ENCODE measurements at places on chromosomes 6 and 20.

GRCh38 chr6:54802775-54803634 is 43.6 kb upstream of the FAM83B start:
- peak; percentile 38 for DNase-seq

GRCh38 chr6:165937564-165938358 is 229.9 kb downstream of the TBXT start:
- no peak for DNase-seq

GRCh38 chr20:21125072-21125848 is 622 bp upstream of the KIZ start:
- peak; percentile 70 for DNase-seq

- DNase-seq, result no peak
These were observed 7.5 kb downstream of the TMEM151B start for GRCh38 chr6:44277763-44278162.

- DNase-seq, result no peak
These were observed at the start of gene RIN2 for GRCh38 chr20:19758133-19758500. Gene RIN2 (plus strand): TSS chr20:19758258. CDS start chr20:19889602, 131,344 bp downstream.

DNA sequence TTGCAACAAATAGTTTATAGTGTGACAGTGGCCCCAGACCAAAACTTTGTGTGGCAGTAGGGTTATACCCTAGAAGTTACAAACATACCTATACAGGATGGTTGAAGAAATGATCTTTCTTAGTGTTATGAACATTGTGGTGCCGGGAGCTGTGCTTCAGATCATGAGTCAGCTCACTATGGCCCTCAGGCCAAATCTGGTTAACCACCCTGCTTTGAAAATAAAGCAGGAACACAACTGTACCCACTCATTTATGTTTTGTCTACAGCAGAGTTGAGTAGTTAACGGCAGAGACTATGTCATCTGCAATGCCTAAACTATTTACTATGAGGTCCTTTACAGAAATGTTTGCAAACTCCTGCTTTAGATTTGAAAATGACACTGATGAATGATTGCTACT is 24.3 kb downstream of the AKAP7 start:
- peak; percentile 83 for DNase-seq

GRCh38 chr20:5741089-5741488 is 9.1 kb upstream of the SHLD1 start:
- DNase-seq, result peak; percentile 72

GRCh38 chr20:60055740-60056139 is 97.5 kb downstream of the CDH26 start:
- peak; percentile 46 for DNase-seq

DNA sequence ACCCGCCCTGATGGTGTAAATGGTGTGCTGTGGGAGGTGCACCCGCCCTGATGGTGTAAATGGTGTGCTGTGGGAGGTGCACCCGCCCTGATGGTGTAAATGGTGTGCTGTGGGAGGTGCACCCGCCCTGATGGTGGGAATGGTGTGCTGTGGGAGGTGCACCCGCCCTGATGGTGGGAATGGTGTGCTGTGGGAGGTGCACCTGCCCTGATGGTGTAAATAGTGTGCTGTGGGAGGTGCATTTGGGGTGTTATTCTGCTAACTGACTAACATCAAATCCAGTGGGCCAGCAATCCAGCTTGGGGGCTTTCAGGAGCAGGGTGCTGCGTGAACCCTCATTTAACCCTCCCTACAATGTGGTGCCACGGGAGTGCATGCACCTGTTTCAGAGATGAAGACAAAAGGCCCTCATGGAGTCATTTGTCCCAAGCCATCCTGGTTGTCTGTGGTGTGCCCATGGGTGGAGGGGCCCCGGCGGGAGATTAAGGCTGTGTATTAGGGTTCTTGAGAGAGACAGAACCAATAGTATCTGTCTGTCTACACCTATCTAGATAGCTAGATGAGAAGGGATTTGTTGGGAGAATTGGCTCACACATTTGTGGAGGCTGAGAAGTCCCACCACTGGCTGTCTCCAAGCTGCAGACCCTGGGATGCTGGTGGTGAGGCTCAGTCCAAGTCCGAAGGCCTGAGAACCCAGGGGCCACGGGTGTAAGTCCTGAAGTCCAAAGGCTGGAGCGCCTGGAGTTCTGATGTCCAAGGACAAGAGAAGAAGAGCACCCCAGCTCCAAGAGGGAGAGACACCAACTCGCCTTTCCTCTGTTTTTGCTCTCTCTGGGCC is 39.2 kb downstream of the TMEM242 start:
- DNase-seq, result no peak

DNA sequence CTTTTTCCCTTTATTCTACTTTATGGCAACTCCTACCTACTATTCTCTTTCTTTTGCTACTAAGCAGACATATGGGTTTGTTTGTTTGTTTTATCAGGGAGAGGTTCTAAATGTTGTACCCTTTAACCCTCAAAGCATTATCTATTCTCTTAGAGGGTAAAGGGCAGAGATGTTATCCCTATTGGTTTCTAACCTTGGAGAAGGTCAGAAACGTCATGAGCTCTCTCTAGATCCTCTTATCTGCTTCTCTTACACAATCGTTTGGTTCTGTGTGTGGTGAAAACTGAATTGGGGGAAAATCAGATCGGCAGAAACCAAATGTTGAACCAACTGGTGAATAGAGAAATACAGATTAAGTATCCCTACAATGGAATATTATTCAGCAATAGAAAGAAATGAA is 6.4 kb upstream of the MPC1 start:
- no peak for DNase-seq

- DNase-seq, result no peak
These were observed 164.3 kb downstream of the VEGFA start for GRCh38 chr6:43934183-43934802.

- DNase-seq, result no peak
These were observed 220.8 kb downstream of the OGFRL1 start for GRCh38 chr6:71509191-71510005.

GRCh38 chr6:4100655-4101054 is 21.7 kb upstream of the FAM217A start:
- DNase-seq, result no peak

DNA sequence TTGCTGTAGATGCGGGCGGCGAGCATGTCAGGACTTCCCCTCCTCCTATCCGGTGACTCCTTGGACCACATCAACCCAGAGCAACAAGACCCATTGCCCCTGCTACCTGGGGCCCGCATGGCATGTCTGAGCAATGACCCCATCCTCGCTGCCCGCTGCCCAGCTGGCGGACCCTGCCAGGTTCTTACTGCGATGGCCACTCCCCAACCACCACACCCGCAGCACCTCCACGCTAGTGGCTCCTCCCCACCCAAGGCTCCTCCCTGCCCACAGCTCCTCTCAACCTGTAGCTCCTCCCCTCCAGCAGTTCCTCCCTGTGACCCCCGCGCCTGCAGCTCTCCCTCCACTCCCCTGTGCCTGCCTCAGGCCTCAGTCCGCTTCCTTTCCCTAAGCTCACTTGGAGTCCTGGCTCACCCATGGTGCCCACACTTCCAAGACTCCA is 17.6 kb upstream of the SERPINB9 start:
- DNase-seq, result no peak

GRCh38 chr20:62242176-62242575 is 3.9 kb downstream of the OSBPL2 start:
- no peak for DNase-seq

- peak; percentile 62 for DNase-seq
These were observed 56.2 kb downstream of the RAB44 start for GRCh38 chr6:36753671-36754405.

DNA sequence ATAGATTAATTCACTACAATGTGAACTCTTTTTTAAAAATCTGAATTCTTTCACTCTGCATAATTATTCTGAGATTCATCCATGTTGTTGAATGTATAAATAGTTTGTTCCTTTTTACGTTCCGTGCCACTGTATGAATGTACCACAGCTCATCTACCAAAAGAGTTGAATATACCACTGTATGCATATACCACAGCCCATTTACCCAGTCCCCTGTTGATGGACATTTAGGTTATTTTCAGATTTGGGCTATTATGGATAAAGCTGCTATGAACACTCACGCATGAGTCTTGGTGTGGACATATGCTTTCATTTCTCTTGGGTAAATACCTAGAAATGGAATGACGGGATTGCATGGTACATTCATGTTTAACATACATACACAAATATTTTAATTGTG is 28.2 kb downstream of the PNPLA1 start:
- DNase-seq, result no peak

- no peak for DNase-seq
These were observed 86.7 kb downstream of the MKKS start for GRCh38 chr20:10347086-10347880.

- peak; percentile 14 for DNase-seq
These were observed 13.5 kb downstream of the SLC17A5 start for GRCh38 chr6:73640179-73640750.

- DNase-seq, result no peak
These were observed 220.5 kb upstream of the HSF2 start for GRCh38 chr6:122178988-122179387.

- DNase-seq, result no peak
These were observed 440.4 kb downstream of the BTBD3 start for GRCh38 chr20:12358006-12358654.

- no peak for DNase-seq
These were observed 355.4 kb downstream of the CDH26 start for GRCh38 chr20:60313614-60314013.

GRCh38 chr6:168208854-168209253 is 110.7 kb downstream of the DACT2 start:
- no peak for DNase-seq

DNA sequence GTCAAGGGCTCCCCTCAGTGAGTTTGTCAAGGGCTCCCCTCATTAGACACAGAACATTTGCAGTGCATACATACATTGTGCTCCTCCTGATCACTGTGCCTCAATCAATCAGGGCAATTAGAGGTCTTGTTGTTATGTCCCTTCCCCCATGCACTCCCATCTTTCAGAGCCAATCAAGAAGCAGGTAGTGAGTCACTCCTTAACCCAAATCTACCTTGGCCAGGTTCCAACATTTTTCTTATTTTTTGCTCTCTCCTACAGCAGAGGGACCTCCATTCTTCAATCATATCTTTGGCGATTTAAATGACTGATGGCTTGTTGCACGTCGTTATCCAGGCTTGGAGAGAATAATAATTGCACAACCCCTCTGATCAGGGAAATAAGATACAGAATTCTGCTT is 409.9 kb upstream of the SPTLC3 start:
- DNase-seq, result no peak

DNA sequence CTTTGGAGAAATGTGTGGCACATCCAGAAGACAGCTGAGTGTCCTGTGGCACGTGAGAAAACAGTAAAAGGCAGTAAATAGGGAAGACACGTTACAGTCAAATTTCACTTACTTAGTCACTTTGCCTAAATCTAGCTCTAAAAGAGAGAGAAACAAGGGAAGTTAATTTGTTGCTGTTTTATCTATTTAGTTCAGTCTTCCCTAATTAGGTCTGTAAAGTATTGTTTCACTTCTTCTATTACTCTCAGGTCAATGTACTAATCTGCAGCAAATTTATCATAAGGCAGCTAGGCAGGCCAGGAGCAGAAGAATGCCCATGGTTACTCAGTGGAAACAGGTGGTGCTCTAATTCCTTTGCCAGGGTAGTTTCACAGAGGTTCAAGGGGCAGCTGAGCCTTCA is 124.3 kb upstream of the CNR1 start:
- DNase-seq, result no peak

DNA sequence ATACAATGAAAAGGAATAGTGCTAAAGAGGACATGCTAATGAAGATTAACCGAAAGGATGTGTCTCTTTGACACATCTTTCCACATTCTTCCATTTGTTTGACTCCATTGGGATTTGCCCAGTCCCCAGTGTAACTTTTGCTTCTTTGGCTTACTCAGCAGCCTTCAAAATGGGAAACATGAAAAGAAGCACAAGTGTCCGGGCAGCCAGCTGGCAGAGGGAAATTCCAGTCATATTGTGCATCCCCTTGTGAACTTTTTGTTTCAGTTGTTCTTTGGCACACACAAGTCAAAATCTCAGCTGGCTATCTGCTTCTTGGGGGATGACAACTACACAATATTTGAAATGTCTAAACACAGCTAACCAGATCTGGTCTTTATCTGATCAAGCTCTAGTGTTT is 157.4 kb downstream of the OGFRL1 start:
- DNase-seq, result no peak

- no peak for DNase-seq
These were observed 98.5 kb downstream of the CARMIL1 start for GRCh38 chr6:25377664-25378063.

DNA sequence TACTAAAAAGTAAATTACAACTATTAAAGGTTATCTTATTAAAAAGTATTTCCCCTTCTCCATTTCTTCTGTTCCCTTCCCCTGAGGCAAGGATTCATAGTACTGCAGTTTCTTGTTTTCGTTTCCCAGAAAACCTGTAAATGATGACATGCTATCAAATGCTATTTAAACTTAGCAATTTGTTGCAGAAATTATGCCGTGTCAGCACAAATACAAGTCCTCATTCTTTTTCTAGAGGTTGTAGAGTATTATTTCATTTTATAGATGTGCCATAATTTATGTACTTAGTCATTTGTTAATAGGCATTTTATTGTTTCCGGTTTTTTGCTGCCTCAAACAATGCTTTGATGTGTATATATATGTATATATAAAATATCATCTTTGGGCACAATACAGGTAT is 268.4 kb downstream of the PLCB1 start:
- DNase-seq, result no peak

GRCh38 chr6:146885708-146886457 is 287.1 kb downstream of the ADGB start:
- DNase-seq, result no peak

DNA sequence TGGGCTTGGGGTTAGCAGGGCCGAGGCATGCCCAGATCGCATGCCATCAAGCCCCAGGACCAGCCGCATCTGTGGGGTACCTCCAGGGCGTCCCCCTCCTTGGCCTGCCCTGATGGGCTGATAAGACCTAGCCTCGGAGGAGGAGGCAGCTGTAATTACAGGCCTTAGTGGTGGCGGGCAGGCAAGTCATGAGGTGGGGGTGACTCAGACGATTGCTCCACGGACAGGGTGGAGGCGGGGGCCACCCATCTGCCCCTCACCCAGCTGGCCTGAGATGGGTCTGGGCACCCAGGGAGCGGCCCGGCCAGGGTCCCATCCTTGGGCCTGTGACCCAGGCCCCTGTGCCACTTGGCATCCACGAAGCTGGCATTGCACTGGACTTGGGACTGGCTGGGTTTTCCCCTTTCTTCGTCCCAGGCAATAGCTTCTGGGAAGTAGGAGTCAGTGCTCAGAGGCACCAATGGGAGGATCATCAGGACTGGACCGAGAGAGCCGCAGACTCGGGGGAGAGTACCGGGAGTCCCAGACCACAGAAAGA is 57.5 kb downstream of the CEBPB start:
- DNase-seq, result peak; percentile 62

- no peak for DNase-seq
These were observed 44.8 kb upstream of the F13A1 start for GRCh38 chr6:6365242-6365641.

DNA sequence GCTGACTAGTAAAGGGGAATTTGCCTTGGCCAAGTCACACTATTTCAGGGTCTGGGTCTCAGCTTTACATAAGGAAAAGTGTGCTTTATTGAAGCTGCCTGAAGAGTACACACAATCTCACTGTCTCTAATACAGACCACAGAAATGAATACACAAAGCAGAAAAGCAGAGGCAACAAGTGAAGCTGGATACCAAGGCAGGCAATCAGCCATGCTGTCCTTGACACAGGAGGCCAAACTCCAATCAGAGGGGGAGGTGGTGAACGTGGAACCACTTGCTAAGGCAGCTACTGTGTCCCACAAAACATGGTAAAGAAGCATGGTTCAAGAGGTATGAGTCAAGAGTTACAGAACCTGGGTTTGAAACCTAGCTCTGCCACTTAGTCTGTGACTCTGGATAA is 21.8 kb upstream of the CCND3 start:
- no peak for DNase-seq

- DNase-seq, result no peak
These were observed 123.9 kb upstream of the NXT1 start for GRCh38 chr20:23226612-23227265.
